Neural crest cell (in vitro differentiated cells): ENCODE measurements at places on chromosomes 11 and 22. TPM values are rescaled to one million over a fixed set of nuclear protein-coding genes. Genes with fewer than 3 reads are reported as not detected.

The GAL gene
- 1.1 and 1.8 TPM in 2 replicates for total RNA-seq

- DNase-seq = no peak
Measured at GRCh38 chr11:111530091-111530490, 10.4 kb upstream of the LAYN start.

The SLC16A8 gene
- total RNA-seq = 0.26 TPM in 1 of 2 replicates, not detected in the other

- DNase-seq = no peak
Measured at GRCh38 chr22:44155115-44155514, 25.6 kb upstream of the PARVG start.

GRCh38 chr22:42984814-42985530 lies 30.0 kb downstream of the PACSIN2 start:
- DNase-seq = no peak

DNA sequence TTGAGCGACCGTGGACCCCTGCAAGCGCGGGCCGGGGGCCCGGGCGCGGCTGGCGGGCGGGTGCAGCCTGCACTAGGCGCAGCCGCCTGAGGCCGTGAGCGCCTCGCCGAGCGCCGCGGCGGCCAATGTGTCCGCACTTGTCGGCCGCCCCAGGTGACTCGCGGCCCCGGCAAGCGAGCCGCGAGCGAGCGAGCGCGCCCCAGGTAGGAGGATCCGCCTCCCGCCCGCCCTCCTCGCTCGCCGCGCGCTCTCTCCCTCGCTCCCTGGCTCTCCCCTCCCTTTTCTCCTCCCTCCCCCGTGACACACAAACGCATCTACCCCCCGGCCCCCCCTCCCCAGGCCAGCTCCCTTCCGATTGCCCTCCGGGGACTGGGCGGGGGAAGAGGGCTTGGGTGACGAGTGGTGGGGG lies at the start of gene WNT7B:
Gene WNT7B, minus strand, starts transcription at position 160 of the 409 bp plus-strand sequence. CDS start 408 bp downstream, outside the sequence.
- no peak for DNase-seq

GRCh38 chr11:133530501-133530835 lies 1.8 kb downstream of the OPCML start:
- no peak for DNase-seq
